IPS DF 19.7 (cell line): ENCODE measurements at places on chromosomes 5 and 9.
A peak's percentile ranks its signal among the peaks of the same experiment; 100 is the strongest.

- no peak for DNase-seq
Measured at GRCh38 chr9:97752274-97752673, 55.1 kb upstream of the XPA start.

GRCh38 chr5:53068291-53068836, 41.2 kb downstream of the MOCS2 start:
- no peak for DNase-seq

DNA sequence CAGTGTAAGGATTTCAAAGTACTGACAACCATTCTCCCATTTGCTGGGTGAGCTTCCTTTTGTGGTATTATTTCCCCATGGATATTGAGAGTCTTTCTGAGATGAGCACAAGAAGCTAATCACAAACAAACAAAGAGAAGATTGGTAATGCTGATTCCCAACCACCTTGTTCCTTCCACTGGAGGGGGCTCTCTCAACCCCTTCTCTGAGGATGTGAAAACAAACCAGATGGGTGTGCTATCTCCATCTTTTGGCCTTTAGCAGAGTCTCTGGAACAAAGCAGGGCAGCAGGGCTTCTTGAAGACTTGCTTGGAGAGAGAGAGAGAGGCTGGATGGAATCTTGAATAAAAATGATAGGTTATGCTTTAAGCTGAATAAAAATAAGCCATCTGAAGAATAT, 576.7 kb upstream of the ZNF462 start:
- DNase-seq = peak; percentile 60

GRCh38 chr5:14202462-14202861, 59.3 kb downstream of the TRIO start:
- DNase-seq = no peak

GRCh38 chr5:35002459-35002858, 45.3 kb downstream of the AGXT2 start:
- DNase-seq = no peak

- no peak for DNase-seq
Measured at GRCh38 chr9:75149841-75150241, 61.5 kb downstream of the OSTF1 start.

DNA sequence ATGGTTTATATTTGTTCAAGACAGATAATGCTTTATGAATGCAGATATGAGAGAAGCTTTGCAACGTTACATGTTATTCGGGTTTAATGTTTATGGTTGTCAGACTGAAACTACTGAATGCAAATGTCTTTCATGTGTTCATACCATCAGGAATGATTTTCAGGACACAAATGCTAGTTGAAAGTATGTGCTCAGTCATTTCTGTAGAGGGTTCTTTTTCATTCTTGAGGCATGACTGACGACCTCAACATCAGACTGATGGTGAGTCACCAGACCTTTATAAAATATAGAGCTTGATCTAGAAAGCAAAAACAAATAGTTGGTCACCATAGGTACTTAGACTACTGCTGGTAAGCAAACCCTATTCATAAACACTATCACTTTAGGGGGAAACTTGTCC, 287.3 kb upstream of the NUDT12 start:
- DNase-seq = no peak

GRCh38 chr5:65866837-65867521, 59.4 kb upstream of the ERBIN start:
- DNase-seq = no peak

- DNase-seq = no peak
Measured at GRCh38 chr5:102523541-102524175, 24.9 kb upstream of the SLCO6A1 start.

GRCh38 chr5:168658394-168658793, 79.2 kb upstream of the PANK3 start:
- no peak for DNase-seq

DNA sequence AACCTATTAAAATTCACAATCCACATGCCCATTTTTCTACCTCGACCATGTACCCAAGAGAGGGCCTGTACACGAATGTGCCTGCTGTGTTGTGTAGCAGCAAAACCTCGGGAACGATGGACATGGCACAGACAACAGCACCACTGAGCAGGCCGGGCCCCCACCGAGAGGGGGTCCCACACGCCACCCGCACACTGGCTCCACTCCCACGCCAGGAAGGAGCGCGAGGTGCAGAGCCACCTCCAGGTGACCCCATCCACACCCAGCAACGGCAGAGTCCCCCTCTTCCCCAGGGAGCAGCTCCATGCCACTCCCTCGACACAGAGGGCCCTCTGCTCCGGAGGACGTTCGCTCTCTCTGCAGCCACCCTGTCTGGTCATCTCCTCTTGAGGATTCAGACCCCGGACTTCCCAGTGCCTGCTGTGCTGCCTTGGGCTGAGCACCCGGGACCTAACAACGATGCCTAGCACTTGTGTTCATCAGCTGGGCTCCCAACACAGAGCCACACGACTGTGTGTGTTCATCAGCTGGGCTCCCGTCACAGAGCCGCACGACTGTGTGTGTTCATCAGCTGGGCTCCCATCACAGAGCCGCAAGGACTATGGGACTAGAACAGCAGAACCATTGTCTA, 25.3 kb upstream of the ADAMTS2 start:
- no peak for DNase-seq

DNA sequence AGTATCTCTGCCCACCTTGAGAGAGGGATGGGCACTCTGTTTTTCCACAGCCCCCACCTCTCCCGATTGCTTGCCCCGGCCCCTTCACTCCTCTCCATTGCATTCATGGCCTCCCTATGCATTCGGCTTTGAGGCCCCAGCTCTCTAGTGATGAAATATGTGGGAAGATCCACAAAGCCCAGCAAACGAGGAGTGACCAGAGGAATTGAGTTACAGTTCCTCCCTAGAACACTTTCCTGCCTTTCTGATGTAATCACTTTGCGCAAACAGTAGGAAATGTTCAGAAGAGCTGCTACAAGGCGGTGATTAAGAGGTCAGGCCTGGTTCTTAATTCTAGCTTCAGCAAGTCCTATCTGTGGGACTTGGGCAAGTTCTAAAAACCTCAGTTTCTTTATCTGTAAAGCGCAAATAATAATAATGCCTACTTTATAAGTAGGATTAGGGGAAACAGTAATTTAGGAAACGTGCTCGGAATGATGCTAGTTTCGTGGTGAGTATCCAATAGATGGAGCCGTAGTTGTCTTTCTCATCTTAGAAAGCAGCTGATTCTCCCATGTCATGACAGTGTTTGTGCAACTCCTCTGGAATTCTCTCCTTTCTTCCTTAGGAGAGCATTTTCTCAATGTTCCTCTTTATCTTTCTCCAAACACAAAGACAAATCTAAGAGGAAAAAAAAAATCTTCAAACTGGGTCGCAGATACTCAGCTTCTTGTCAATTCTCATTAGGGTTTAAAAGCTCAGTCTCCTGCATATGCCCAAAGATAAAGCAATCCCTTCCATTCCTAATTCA, 99.5 kb upstream of the MSX2 start:
- no peak for DNase-seq

DNA sequence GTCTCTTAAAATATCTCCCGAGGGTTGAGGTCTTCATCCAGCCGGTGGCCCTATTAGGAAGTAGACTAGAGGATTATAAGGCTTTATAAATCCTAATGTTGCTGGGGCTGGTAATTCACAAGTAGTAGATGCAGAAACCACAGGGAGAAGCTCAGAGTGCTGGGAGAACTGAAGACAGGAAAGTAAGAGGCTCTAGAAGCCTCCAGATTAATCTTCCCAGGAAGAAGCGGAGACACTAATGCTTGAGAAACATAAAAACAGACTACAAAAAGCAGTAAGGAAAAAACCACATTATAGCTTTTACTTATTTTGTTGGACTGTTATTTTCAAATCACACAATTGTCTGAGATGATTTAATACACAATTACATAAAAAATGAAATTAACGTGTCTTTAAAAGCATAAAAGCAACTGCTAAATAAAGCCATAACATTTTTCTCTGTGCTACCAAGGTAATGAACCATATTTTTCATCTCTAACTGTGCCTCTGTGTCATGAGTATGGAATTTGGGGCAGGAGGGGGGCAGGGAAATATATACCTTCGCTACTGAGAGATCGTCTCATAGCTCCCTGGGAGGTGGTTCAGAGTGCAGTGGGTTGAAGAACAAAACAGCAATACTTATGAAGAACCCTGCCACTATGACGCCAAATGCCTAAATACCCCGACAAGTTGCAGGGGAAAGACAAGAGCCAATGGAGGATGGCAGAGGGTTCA, 806.2 kb upstream of the WWC1 start:
- DNase-seq = no peak

- no peak for DNase-seq
Measured at GRCh38 chr5:39835371-39835770, 410.6 kb upstream of the DAB2 start.

- DNase-seq = no peak
Measured at GRCh38 chr9:72661401-72662135, 140.2 kb downstream of the TMC1 start.

DNA sequence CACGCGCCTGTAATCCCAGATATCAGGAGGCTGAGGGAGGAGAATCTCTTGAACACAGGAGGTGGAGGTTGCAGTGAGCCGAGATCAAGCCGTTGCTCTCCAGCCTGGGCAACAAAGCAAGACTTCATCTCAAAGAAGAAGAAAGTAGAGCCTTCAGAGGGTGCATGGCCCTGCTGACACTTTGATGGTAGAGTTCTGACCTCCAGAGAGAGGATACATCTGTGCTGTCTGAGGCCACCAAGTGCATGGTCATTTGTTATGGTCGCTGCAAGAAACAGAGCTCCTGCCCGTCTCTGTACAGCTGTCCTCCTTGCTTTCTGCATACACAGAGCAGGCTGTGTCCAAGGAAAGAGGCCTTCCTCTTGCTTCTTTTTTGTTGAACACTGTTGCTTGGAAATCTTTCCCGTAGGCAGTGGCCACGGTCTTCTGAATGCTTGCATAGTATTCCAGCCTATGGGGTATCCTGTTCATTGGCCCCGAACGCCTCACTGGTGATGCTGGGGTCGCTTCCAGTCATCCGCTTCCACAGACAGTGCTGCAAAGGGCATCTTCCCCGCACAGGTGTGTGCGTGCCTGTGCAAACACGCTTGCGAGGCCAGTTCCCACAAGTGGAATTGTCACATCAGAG, 36.8 kb upstream of the UNC5A start:
- DNase-seq = no peak

- no peak for DNase-seq
Measured at GRCh38 chr9:121299467-121300282, 31.7 kb downstream of the GSN start.

- DNase-seq = no peak
Measured at GRCh38 chr5:178222292-178222691, 10.3 kb downstream of the PHYKPL start.

DNA sequence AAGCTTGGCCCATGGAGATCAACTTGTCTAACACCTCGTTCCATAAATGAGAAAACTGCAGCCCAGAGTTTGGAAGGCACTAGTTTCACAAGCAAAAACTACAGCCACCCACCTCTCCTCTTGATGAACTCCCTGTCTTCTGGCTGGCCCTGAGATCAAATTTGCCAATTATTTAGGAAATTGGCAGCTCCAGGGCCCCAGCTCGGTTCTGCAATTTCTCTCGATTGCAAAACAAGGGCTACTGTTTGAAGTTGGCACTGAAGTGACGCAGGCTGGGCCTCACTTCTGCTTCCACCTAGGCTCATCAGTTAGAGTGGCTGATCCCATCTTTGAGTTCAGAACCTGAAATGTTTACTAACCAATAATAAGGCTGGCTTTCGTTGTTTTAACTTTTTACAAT, 3.7 kb upstream of the GPX3 start:
- DNase-seq = no peak

- DNase-seq = no peak
Measured at GRCh38 chr9:79000230-79001002, 571.3 kb upstream of the TLE4 start.

DNA sequence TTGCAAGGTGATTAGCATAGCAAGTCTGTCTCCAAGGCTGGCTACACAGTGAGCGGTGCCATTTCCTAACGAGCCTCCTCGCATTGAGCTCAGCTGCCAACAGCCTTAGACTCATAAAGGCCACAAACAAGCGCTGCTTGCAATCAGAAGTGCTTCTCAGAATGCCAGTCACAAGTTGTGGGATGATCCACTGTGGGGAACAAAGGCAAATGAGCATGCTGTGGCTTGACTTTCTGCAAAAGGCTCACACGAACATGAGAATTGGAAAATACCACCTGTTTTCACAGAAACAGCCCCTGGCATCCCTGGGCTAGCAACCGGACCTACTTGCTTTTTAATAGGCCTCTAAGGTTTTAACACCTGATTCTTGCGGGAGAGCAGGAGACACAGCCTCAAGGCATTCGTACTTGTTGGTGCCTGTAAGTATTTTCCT, 215.5 kb downstream of the FANCC start:
- DNase-seq = no peak

- peak; percentile 42 for DNase-seq
Measured at GRCh38 chr9:4489919-4490704, at the start of gene SLC1A1. SLC1A1 (plus strand) TSS chr9:4490468; CDS start chr9:4490680, 212 bp downstream.

DNA sequence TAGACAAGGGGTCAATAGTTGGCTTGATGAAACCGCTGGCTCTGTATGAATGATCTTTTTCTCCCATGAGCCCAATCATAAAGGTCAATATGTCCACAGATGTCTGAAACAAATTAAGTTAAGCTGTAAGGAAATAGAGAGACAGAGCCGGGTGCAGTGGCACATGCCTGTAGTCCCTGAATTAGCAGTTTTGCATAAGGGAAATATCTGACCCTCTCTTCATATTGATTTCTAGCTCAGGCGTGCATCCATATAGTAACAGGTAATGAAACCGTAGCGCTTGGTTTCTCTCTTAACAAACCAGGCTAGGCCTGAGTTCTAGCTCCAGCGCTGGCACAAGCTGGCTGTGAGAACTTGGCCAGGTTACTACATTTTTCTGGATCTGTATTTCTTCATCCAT, 118.1 kb upstream of the ERCC6L2 start:
- DNase-seq = no peak

DNA sequence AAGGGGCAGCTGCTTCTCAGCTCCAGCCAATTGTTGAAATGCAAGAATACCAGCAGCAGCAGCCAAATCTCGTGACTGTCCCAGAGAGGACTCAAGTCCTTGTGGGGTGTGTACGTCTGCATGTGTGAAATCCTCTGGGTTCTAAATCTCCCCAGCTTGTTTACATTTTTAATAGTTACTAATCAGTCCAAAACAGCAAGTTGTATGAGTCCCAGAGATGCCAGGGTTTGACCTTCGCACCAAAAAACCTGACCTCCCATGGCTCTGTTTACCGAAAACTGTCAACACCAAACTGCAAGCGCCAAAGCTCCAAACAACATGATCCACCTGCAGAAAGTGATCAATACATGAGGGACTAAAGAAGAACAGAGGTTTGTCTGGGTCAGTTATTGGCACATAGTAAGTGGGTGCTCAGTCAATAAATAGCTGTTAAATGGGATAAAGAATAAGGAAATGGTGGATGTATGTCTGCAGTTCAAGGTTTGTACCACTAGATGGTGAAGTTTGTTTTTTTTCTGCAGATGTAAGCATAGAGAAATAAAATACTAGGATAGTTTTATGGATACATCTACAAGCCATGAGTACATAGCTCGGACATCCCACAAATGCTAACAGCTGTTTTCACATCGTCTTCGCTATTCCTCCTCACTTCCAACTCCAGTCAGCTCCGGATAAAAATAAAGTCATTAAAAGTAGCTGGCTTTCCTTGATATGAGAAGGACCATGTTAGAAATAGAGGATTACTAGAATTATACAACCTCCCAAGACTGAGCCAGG, 85.3 kb upstream of the ADRB2 start:
- DNase-seq = no peak
